ENCODE measurements at places on chromosomes 11 and 22.

- DNase-seq: no peak
Measured at GRCh38 chr11:72202571-72202970, 10.6 kb downstream of the FOLR1 start.

- DNase-seq: peak; percentile 86
Measured at GRCh38 chr11:72683782-72684200, 9.6 kb upstream of the PDE2A start.

GRCh38 chr11:87466223-87466622, 428.5 kb downstream of the TMEM135 start:
- DNase-seq: no peak

DNA sequence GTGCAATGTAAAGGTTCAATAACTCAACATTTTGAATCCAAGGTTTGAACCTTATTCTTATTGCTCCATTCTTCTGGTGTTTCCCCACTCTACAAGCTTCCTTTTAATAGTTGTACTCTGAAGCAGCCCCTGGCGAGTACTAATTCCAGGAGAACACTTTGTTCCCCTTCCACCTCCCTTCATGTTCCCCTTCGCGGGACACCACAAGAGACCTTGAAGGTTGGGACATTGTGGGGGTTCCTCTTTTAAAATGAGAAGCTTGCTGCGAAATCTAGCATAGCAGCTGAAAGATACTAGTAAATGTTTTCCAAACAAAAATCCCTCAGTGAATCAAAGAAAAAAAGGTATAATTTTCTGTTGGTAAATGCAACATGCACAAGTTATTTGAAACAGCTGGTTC, 626.3 kb upstream of the LRRC4C start:
- no peak for DNase-seq

- DNase-seq: no peak
Measured at GRCh38 chr11:100791103-100791502, 104.0 kb downstream of the ARHGAP42 start.

DNA sequence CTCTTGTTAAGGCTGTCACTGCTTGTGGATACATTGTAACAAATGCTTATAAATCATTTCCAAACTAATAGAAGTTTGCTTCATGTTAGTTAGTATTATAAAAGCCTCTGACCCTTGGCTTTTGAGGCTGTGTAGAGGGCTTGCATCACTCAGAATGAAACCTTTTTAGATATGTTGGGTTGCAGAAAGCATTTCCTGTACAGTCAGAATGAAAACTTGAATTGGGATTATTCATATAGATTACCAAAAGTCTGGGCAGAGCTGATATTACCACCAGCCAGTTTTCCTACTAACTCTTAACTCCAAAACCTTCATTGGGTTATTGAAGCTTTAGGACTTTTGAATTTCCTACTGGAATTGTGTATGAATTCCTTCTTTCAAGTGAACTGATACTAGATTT, 12.0 kb downstream of the KMT2A start:
- no peak for DNase-seq

DNA sequence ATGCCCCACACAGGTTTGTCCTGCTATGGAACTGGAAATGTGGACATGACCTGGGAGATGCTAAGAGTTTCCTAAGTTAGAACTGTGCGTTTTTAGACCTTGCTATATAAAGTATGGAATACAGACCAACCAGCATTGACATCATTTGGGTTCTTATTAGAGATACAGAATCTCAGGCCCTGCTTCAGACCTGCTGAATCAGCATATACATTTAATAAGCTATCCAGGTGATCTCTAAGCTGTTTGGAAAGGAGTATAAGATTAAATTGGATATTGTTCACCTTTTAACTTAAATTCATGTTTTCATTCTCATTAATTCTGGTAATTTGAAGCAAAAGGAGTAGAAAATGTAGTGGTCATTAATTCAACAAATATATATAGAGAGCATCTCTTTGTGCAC, 6.9 kb upstream of the CNTF start:
- no peak for DNase-seq

DNA sequence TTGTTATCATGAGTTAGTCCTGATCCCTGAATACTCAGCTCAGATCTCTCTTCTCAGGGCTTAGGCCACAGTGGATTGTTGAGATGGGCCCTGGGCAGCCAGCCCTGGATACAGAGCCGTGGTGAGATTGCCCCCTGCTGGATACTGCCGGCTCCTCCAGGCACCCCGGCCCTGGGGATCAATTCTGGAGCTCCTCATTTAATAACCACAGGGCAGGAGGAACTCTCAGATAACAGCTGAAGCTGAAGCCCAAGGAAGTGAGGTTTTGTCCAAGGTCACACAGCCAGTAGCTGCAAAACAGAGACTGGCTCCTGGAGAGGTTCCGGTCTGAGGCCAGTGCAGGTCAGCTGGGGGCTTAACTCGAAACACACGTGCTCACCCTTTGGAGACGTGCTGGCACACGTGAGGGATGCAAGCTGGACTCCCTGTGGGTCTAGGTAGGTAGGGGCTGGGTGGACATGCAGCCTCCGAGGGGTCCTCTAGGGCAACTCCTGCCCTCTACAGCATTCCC, 16.0 kb downstream of the USH1C start:
- DNase-seq: peak; percentile 80

GRCh38 chr22:50445071-50445879, 29.6 kb downstream of the SBF1 start:
- no peak for DNase-seq

DNA sequence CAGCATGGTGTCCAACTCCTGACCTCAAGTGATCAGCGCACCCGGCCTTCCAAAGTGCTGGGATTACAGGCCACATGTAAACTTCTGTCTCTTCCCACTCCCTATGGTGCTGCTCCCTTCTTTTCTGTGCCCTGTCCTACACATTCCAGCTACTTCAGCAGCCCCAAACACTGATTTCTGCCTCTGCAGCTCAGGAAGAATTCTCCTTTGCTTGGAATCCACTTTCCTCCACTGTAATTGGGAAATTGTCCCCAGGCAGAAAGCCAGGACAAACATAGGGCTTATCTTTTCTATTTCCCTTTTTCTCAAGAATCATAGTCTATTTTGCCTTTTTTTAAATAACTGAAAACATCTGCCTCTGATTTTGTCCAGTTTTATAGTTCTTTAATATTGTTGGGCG, 21.3 kb upstream of the DRG1 start:
- DNase-seq: no peak

- DNase-seq: no peak
Measured at GRCh38 chr11:8987446-8987845, 16.4 kb downstream of the NRIP3 start.

- no peak for DNase-seq
Measured at GRCh38 chr11:72826191-72826941, 12.2 kb downstream of the ATG16L2 start.

Data from HTR-8/SVneo (cell line).